ENCODE measurements at places on chromosomes 6 and 20.

DNA sequence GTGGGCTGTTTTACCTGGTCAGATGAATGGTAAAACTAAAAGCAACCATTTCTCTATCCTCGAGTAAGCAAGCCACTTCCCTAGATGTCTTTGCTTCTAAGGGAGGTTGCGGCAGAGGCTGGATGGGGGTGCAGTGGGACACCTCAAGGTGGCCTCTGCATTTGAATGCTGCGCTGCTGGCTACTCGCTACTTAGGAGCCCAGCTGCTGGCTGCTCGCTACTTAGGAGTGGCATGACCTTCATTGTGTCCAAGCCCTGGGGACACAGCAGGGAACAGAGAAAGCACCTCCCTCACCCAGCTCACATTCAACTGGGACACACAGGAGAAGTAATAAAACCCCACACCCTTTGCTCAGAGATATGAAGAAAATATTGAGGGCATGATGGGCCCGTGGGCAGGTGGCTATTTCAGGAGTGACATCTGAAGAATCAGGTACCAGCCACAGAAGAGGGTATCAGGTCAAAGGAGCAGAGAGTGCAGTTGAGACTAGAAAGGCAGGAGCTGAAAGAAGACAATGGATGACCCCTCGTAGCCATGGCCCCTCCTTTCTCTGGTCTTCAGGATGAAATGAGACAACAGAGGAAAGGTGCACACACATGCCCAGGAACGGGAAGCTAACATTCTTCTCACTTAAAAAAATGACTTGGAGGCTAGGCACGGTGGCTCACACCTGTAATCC lies 149.4 kb downstream of the ZMYND8 start:
- DNase-seq, result no peak

- DNase-seq, result no peak
Observed at GRCh38 chr6:70072540-70073179, 206.3 kb downstream of the COL19A1 start.

- DNase-seq, result no peak
Observed at GRCh38 chr6:108163267-108163643, 2.6 kb upstream of the NR2E1 start.

DNA sequence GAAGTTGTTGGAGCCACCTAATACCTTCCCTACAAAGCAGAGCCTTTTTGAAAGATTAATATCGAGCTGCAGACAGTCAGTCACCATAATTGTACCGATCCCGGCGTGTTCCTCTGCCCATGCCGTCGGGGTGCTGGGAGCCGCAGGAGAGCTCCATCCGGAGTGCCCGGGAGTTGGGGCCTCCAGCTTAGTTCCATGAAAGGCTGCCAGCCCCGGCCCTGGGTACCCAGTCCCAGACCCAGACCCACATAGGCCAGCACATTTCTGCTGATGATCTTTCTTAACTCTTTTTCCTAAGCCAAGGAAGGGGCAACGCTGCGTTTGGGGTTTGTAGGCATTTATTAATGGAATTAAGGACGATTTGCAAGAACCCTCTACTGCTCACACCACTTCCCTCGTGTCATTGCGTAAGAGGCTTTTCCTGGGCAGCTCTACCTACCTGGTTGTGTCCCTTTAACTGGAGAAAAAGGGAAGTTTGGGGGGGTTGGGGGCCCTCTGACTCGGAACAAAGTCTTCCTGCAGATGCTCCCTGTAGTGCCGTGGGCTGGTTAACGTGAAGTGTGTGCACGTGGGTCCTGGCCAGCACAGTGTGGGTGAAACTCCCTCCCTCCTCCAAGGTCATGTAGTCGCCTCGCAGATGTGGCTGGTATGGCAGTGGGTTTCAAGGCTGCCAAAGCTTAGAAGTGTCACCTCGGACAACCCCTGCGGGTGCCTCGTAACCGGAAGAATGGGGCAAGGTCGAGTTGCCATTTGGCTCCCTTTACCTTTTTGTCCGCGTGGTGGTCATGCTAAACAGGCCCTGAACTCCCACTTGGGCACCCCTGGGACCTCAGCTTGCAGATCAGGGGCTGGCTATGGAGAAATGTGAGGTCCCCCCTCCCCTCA lies 54.3 kb upstream of the APCDD1L start:
- no peak for DNase-seq

DNA sequence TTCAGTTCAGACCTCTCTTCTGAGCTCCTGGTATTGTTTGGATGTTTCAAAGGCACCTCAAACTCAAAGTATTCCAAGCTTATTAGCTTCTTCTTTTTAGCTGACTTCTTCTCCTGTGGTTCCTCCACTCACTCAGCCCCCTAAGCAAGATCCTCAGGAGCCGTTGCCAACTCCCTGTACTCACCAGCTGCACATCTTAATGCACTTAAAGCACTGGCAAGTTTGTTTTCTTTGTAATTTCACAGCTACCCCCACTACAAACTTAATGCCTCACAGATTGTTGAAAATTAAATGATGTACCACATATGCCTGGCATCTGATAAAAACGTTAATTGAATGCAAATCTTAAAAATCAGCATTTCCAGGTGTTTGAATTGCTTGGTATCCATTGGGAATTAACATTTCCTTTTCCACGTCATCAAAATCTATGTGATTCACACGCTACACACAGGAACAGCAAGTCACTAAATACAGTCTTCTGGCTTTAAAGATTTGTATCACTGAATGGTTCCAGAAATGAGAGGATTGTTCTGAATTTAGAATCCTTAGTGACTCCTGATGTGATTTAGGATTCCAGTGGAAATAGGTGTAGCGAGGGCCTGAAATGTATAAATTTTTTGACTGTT lies 24.5 kb downstream of the CALHM6 start:
- DNase-seq, result no peak

DNA sequence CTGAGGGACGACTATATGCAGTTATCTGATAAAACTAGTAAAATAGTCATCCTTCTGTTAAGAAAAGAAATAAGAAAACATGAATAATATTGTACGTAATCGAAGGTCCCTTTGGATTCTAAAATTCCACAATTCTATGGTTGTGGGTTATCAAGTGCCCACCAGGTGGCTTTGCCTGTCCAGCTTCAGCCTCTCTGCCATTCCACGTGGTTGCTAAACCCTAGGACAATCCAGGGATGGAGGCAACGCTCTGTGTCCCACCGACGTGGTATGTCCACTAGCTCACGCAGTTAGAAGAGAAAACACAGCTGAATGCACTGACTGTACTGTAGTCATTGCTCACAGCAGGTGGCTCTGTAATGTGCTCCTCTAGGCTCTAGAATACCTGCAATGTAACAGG lies 349.3 kb downstream of the FARS2 start:
- DNase-seq, result no peak

DNA sequence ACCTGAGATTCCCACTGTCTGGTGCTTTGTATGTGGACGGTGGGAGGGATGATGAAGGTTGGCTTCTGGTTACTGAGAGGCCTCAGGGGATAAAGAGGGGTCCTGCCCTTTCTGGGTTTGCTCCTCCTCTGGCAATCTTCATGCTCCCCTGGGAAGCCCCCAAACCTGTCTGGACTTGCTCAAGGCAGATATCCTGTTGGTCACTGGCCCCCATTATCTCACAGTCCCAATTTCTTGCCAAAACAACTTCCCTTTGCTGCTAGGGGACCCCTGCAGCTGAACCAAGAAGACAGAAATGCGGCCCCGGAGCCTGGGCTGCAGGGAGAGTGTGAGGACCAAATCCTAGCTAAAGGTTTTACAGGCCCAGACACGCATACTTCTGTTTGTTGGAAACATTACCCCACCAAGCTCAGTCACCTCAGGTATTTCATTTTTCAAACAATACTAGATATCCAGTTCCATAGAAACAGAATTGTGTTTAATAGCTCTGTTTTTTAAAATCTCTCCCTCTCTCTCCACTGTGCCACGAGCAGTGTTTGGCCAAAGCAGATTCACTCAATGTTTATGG lies 63.4 kb upstream of the MRPS10 start:
- DNase-seq, result no peak

DNA sequence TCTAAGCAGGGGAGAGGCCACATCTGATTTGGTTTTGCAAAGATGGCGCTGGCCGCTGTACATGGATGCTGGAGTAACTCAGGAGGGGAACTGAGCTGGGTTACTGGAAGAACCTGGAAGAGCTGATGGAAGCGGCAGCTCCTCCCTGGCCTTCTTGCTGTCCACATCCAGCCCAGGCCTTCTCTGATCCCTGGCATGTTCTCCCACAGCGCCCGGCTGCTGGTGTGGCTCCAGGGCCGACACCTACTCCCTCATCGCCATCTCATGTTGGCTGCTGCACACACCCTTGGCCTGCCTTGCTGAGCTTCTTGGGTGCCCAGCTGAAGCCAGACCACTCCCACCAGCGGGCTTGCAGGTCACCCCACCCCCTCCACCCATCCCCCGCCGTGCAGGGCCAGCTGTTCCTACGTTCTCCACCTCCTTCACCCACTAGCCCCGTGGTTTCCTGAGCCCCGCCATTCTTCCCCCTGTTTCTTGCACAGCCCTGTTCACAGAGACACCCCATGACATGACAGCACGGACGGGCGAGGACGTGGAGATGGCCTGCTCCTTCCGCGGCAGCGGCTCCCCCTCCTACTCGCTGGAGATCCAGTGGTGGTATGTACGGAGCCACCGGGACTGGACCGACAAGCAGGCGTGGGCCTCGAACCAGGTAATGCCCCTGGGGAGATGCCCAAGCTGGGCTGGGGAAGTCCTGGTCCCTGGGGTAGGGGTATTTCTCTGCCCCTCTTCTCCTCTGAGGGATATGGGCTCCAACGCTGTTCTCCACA lies 28.4 kb downstream of the VSTM2L start:
- DNase-seq, result no peak

DNA sequence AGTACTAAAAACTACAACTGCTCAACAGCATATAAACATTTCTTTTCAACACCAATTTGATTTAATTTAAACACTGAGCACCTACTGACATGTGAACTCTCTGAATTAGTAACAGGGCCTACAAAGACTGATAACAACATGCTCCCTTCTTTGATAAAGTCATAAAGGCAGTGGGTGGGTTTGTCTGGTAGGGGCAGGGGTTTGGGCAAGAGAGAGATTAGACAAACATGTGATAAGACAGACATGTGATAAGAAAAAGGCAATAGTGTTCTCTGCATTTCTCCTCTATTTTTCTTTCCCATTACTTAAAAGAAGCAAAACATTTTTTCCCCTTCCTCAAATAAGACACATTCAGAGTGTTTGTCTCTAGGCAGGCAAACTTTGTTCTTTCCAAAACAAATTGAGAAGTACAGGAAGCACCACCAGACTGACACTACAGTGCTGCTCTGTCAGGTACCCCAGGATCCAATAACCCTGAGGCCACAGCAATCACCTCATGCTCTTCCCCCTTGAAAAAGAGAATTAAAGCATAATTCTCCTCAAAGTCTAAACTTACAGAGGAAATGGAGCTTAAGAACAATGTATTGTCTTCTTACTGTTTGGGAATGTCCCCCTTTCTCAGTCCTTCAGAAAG lies 11.9 kb downstream of the C6orf52 start:
- no peak for DNase-seq

DNA sequence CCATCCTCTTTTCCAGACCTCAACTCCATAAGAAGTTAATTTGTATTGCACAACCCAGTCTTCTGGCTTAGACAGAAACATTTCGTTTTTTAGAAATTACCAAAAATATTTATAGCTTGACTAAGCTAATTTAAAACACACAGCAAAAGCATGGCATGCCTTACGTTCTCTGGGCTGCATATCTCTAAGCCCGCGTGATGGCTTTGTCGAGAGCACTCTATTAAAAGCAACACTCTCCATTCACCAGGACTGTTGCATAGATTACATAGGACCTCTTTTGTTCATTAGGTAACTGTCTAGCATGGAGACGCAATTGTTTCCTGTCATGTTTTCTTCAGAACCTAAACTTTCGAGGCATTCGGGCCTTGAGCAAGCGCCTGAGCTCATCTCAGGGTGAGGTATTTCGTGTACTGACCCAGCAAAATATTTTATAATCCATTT lies 104.5 kb downstream of the IBTK start:
- no peak for DNase-seq

GRCh38 chr6:83474309-83474708 lies 38.0 kb upstream of the PRSS35 start:
- DNase-seq, result no peak

GRCh38 chr6:15690510-15690909 lies 27.7 kb upstream of the DTNBP1 start:
- no peak for DNase-seq

DNA sequence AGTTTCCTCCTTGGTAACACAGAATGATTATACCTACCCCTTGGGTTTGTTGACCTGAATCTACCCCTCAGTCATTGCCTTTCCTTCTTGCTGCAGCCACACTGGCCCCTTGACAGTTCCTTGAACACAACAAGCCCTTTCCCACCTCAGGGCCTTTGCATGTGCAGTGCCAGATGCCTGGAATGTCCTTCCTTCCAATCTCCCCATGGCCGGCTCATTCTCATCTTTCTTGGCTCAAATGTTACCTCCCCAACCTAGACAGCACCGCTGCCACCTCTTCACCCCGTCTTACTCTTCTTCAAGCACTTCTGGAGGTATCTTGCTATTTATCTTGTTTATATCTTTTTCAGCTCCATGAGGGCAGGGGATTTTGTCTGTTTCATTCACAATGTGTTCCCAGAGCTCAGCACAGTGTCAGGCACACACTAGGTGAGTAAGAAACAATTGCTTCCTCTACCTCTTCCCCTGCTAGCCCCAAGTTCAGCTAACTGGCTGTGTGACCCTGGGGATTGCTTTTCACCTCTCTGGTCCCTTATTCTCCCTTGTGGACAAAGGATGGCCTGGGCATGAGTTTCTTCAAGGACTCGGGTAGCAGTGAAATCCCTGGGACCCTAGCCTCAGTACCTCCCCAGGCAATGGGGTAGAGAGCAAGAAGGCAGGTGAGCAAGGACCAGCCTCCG lies 121.5 kb downstream of the CEBPB start:
- DNase-seq, result no peak

DNA sequence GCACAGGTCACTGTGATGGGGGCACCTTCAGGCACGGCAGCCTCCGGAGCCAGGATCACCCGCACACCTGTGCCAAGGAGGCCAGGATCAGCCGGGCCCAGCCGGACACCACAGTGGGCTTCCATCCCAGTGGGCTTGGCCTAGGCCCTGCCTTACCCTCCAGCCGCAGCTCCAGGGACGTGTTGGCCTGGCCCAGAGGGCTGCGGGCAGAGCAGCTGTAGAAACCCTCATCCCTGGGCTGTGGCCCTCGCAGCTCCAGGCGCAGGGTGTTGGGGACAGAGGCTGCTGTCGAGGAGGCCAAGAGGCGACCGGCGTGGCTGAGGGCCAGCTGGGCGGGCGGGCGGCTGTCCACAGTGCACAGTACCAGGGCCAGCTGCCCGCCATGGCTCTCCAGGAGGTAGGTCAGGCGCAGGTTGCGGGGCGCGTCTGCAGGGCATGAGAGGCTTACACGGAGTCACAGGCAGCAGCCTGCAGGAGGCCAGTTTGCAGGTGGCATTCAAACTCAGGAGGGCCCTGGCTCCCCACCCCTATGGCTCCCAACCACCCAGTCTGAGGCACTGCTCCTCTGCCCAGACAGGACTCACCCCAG lies 11.0 kb upstream of the ADAM33 start:
- no peak for DNase-seq

GRCh38 chr6:144215402-144215931 lies 65.2 kb downstream of the STX11 start:
- DNase-seq, result no peak

Measured in KG1 (cell line).